ENCODE measurements at places on chromosomes 13 and 19. TPM values are rescaled to one million over a fixed set of nuclear protein-coding genes. Genes with fewer than 3 reads are reported as not detected.

SPRY2 gene
- total RNA-seq, result 27.9 TPM

CYSLTR2 gene
- total RNA-seq, result 9.3 TPM

CD209 gene
- total RNA-seq, result 9.1 TPM

TBC1D17 gene
- total RNA-seq, result 39.5 TPM

CFD gene
- total RNA-seq, result 221 TPM

ETV2 gene
- not detected for total RNA-seq

ZNF541 gene
- total RNA-seq, result not detected

PRTN3 gene
- not detected for total RNA-seq

C19orf53 gene
- total RNA-seq, result 102 TPM

PTH2 gene
- total RNA-seq, result not detected

ZNF491 gene
- total RNA-seq, result 3.6 TPM

Data from right cardiac atrium (tissue), 5 donors.